ENCODE measurements at places on chromosomes 2 and 18.

DNA sequence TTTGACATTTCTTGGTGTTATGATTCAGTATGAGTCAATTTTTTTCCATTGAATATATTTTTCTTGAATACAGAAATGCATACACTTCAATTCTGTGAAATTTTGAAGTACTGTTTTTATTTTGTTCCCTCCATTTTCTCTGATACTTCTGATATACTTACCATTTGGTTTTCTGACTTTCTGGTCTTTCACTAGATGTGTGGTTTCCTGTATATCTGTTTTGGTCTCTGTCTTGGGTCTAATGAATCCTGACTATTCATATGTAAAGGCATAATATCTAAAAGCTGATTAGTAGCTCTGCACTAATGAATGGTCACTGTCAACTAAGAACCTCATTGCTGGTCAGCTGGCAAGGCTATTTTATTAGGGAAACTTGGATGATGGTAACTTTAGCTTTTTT is 345.6 kb downstream of the GRB14 start:
- no peak for DNase-seq

GRCh38 chr2:191018643-191019119 is 4.7 kb upstream of the STAT1 start:
- DNase-seq, result no peak

DNA sequence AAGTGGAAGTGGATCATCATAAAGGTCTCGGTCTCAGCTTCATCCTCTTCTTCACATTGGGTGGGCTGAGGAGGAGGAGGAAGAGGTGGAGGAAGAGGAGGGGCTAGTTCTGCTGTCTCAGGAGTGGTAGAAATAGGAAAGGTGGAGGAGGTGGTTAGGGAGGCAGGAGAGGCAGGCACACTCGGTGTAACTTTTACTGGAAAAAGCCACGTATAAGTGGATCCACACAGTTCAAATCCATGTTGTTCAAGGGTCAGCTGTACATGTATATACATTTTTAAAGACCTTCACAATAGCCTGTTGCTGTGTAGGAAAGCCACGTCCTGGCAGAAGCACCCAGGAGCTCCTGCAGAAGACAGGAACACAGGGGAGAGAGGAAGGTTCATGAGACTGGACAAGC is 110.3 kb upstream of the RAB12 start:
- no peak for DNase-seq

DNA sequence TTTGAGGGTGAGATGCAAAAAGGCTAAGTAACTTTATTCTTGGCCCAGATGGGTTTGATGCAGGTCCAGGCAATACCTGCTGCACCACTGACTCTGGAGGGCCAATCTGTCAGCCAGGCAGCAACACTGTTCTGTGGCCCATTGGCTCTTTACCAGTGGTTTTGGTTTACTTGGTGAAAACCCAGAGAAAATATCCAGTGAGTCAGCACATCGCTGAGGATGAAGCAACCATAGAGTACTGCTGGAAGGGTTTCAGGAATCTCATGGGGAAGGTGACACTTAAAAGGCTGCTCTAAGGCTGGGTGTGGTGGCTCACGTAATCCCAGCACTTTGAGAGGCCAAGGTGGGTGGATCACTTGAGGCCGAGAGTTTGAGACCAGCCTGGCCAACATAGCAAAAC is 192.5 kb upstream of the FAM98A start:
- no peak for DNase-seq

DNA sequence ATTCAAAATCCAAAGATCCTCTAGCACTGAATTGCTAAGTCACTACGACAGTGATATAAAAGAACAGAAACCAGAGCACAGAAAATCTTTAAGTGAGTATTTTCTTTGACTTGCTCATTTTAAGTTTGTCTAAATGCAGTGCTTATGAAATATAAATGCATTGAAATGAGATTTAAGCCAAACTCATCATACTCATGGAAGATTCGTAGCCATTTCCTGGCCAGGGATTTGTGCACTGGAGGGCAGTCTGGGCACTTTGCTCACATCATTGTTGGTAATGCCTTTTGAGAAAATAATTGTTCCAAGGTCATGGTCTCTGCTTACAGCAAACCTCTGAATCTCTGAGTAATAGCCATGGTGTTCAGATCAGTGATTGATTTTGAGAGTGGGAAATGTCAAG is 307.7 kb downstream of the ARHGAP15 start:
- no peak for DNase-seq

GRCh38 chr2:227436436-227437174 is 35.4 kb upstream of the AGFG1 start:
- DNase-seq, result no peak

DNA sequence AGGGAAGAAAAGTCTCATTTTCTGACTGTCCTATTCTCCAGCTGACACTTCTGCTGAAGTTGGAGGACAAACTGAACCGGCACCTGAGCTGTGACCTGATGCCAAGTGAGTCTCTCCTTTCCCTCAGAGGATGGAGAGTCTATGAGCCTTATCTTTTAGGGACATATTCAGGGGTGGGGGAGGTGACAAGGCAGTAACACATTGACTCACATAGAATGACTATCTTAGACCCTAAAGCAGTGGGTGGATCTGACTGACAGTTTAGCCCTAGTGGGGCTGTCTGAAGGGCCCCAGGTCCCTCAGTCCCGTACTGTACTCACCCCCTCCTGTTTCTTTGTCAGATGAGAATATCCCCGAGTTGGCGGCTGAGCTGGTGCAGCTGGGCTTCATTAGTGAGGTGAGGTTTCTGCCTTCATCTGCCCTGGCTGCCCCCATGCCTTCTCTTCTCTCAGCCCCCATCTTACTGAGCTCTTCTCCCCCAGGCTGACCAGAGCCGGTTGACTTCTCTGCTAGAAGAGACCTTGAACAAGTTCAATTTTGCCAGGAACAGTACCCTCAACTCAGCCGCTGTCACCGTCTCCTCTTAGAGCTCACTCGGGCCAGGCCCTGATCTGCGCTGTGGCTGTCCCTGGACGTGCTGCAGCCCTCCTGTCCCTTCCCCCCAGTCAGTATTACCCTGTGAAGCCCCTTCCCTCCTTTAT is 805 bp upstream of the KRTCAP3 start:
- DNase-seq, result no peak

GRCh38 chr2:120661551-120661950 is 74.1 kb upstream of the GLI2 start:
- DNase-seq, result no peak

DNA sequence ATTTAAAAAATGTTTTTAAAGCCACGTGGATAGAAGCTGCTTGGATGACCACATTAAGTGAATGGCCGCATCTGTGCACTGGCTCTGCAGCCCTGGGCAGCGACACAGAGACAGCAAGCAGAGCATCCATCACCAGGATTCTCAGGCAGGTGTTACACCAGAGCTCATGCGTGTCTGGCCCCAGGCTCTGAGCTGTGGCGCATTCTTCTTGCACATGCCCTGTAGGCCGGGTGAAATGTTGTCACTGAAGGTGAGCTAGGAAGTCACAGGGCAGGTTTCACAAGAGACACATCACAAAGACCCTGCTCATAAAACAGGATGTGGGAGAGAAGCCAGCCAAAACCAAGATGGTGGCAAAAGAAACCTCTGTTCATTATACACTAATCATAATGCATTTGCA is 8.4 kb upstream of the PXDN start:
- DNase-seq, result no peak

- DNase-seq, result no peak
These were observed 2.8 kb downstream of the NOL4 start for GRCh38 chr18:34221971-34222306.

GRCh38 chr2:182870227-182870626 is 3.8 kb upstream of the FRZB start:
- DNase-seq, result no peak

GRCh38 chr2:134783912-134784311 is 54.5 kb upstream of the ACMSD start:
- no peak for DNase-seq

Data from stimulated activated CD8-positive, alpha-beta memory T cell treated with anti-CD3 and anti-CD28 coated beads, Interleukin-4, amount 100 ng/mL, for 1 hour (primary cell).